Neural crest cell (in vitro differentiated cells): ENCODE measurements at places on chromosomes 4 and X.

DNA sequence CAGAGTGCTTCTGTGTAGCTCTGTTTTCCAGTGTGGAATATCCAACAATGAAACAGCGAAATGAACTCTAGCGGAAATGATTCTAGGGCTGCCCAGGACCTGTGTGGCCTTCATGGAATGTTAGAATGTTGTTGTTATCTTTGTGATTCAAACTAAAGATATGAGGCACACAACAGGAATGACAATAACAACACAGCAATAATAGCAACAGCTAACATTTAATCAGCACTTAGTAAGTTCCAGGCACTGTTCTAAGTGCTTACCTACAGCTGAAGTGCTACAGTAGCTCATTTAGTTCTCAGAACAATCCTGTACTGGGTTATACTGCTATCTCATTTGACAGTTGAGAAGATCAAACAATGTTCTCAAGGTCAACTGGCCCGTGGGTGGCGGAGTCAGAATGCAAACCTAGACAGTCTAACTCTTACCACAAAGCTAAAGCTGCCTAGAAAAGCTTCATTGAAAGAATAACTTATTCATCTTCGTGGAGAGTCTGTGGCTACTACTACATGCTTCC, 63.7 kb downstream of the MAML3 start:
- H3K4me3 ChIP-seq, result no peak overlapping the region
- no peak overlapping the region for H3K27ac ChIP-seq
- no peak for DNase-seq
- H3K27me3 ChIP-seq, result no peaks in the 10 kb centered on the region

DNA sequence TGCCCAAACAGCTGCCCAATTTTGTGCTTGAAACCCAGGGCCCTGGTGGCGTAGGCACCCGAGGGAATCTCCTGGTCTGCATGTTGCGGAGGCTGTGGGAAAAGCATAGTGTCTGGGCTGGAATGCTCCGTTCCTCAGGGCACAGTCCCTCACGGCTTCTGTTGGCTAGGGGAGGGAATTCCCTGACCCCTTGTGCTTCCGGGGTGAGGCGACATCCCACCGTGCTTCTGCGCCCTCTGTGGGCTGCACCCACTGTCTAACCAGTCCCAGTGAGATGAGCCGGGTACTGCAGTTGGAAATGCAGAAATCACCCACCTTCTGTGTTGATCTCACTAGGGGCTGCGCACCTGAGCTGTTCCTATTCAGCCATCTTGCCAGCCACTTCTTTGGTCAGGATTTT, 399.4 kb upstream of the FTHL17 start:
- H3K27me3 ChIP-seq, result no peaks in the 10 kb centered on the region
- H3K4me3 ChIP-seq, result no peak overlapping the region
- no peak for DNase-seq
- H3K36me3 ChIP-seq, result no peaks in the 10 kb centered on the region

- DNase-seq, result no peak
- H3K27ac ChIP-seq, result no peak overlapping the region
- no peaks in the 10 kb centered on the region for H3K4me1 ChIP-seq
- no peaks in the 10 kb centered on the region for H3K27me3 ChIP-seq
- H3K4me3 ChIP-seq, result no peak overlapping the region
Measured at GRCh38 chr4:107977966-107978705, 11.6 kb upstream of the HADH start.

- no peak overlapping the region for H3K4me3 ChIP-seq
- H3K27ac ChIP-seq, result no peak overlapping the region
- peaks cover 12% of the 10 kb centered on the region for H3K36me3 ChIP-seq
- no peaks in the 10 kb centered on the region for H3K27me3 ChIP-seq
Measured at GRCh38 chrX:41118156-41118555, 32.9 kb downstream of the USP9X start.

- H3K36me3 ChIP-seq, result no peaks in the 10 kb centered on the region
- H3K4me1 ChIP-seq, result no peaks in the 10 kb centered on the region
- H3K27me3 ChIP-seq, result no peaks in the 10 kb centered on the region
- H3K27ac ChIP-seq, result no peak overlapping the region
- H3K4me3 ChIP-seq, result no peak overlapping the region
Measured at GRCh38 chr4:120616041-120616440, 306.5 kb downstream of the PRDM5 start.

DNA sequence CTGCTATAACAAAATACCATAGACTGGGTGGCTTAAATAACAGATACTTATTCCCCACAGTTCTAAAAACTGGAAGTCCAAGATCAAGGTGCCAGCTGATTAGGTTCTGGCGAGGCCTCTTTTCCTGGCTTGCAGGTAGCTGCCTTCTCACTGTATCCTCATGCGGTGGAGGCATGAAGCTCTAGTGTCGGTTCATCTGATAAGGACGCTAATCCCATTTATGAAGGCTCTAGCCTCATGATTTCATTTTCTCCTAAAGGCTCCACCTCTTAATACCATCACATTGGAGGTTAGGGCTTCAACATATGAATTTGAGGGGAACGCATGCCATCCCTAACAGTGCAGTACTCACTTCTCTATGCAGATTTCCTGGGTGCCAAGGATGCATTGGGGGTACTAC, 57.9 kb upstream of the STIM2 start:
- H3K4me1 ChIP-seq, result peaks cover 8% of the 10 kb centered on the region
- DNase-seq, result no peak
- no peak overlapping the region for H3K4me3 ChIP-seq
- H3K36me3 ChIP-seq, result no peaks in the 10 kb centered on the region
- H3K27ac ChIP-seq, result peak overlapping the region; percentile 91
- no peaks in the 10 kb centered on the region for H3K27me3 ChIP-seq

- H3K4me3 ChIP-seq, result no peak overlapping the region
- H3K4me1 ChIP-seq, result peaks cover 6% of the 10 kb centered on the region
- H3K36me3 ChIP-seq, result no peaks in the 10 kb centered on the region
- DNase-seq, result no peak
Measured at GRCh38 chr4:54588404-54588803, 69.4 kb upstream of the KIT start.

GRCh38 chr4:80459918-80460473, 124.5 kb downstream of the CFAP299 start:
- peaks cover under 1% of the 10 kb centered on the region for H3K4me1 ChIP-seq
- no peaks in the 10 kb centered on the region for H3K27me3 ChIP-seq
- no peak overlapping the region for H3K4me3 ChIP-seq
- H3K27ac ChIP-seq, result no peak overlapping the region

- DNase-seq, result no peak
- no peak overlapping the region for H3K4me3 ChIP-seq
- no peak overlapping the region for H3K27ac ChIP-seq
- no peaks in the 10 kb centered on the region for H3K27me3 ChIP-seq
- no peaks in the 10 kb centered on the region for H3K36me3 ChIP-seq
Measured at GRCh38 chr4:139596684-139597279, 40.8 kb upstream of the SETD7 start.

DNA sequence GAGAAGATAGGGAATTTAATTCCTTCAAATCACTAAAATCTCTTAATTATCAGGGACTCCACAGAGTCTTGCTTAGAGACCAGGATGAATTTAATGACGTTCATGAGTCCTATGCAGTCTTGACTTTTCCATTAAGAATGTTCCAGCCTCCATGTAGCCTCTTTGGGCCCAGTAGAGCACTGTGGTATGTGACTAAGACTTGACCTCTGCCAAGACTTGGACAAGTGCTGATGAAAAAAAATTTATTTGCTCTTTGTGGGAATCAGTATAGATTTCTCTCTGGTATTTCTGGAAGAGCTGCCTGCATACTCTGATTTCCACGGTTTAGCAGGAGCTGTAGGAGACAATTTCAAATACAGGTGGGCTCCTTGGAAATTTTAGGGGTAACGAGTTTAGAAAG, 40.6 kb downstream of the CHRDL1 start:
- peaks cover 20% of the 10 kb centered on the region for H3K36me3 ChIP-seq
- H3K27me3 ChIP-seq, result no peaks in the 10 kb centered on the region
- no peak overlapping the region for H3K27ac ChIP-seq
- DNase-seq, result no peak
- no peaks in the 10 kb centered on the region for H3K4me1 ChIP-seq
- no peak overlapping the region for H3K4me3 ChIP-seq

GRCh38 chrX:132227383-132228112, 8.3 kb upstream of the RAP2C start:
- no peaks in the 10 kb centered on the region for H3K27me3 ChIP-seq
- peaks cover 9% of the 10 kb centered on the region for H3K4me1 ChIP-seq
- peaks cover 2% of the 10 kb centered on the region for H3K36me3 ChIP-seq

DNA sequence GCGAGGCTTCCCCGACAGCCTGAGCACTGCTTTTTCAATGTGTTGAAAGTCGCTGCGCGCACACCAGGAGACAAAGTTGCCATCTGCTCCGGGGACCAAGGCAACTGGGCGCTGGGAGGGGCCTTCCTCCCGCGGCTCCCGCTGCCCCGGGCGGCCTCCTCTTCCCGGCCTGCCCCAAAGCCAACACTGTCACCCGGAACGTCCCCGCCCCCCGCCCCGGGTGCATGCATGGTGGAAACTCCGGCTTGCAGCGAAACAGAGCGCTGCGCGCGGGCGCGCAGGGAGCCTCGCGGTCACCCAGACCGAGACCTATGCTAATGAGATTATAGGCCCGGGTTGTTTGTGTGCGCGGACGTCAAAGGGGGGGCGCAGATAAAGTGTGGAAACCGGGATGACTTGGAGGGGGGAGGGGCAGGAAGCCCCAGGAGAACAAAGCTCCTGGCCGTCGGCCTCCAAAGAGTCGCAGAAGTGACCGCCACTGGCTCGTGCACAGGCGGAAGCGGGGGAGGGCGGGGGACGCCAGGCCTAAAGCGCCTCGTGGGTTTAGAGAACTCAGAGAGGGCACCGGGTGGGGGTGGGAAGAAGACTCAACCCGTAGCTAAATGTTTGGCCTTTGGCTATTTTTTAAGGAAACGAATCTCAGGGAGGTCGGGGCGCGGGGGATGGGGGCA, 88.8 kb downstream of the BCOR start:
- peak overlapping the region; percentile 86 for H3K4me3 ChIP-seq
- DNase-seq, result no peak
- no peaks in the 10 kb centered on the region for H3K36me3 ChIP-seq

DNA sequence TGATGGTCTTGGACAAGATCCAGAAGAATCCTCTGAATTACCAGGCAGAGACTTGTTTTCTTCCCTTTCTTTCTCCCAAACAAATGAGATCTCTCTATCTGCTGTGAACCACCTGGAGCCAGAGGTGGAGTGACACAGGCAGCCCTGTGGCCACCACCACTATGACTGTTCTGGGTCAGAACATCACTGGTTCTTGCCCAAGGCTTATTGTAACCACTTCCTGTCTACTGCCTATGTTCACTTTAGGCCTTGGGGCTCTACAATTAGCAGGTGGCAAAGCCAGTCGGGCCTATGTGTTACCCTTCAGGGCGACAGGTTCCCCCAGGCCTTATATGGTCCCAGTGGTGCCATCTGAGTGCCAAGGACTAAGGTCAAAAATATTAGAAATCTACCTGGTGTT, 161.2 kb downstream of the GLUD2 start:
- no peak for DNase-seq
- no peaks in the 10 kb centered on the region for H3K27me3 ChIP-seq
- H3K27ac ChIP-seq, result no peak overlapping the region
- H3K4me1 ChIP-seq, result no peaks in the 10 kb centered on the region

DNA sequence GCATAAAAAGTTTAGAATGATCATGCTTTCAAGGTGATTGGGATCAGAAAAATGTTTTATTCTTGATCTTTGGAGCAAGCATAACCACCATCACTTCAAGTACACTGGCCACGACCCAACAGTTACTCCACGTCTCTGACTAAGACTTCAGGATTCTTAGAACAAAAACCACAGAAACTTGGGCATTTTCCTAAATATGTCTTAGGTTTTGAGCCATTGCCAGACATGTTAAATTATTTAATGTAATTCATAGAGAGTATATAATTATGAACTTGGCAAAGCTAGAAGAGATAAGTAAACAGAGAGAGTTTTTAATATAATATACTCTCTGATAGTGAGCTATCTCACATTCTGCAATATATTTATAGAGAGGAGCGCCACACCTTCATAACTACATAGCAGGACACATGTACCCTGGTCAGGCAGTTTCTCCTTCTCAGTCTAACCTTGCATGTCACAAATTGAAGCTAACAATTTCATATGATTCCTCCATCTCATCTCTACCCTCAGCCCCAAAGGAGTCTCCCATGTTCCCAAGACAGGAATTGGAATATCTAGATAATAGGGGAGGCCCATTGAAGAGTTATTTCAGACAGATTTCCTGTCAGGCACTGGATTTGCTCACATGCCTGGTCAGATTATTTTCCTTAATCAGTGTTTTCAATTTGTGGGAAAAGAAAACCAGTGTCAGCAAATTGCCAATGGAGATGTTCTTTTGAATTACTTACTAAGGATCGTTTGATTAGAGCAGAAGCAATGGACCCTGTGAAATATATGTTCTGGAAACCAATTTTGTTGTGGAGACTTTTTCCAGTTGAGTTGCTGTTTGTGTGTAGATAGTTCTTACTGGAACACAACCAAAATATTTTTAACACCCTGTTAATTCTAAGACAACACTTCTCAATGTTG, 61.7 kb upstream of the GUCY1A1 start:
- no peak overlapping the region for H3K4me3 ChIP-seq
- H3K4me1 ChIP-seq, result peaks cover 10% of the 10 kb centered on the region
- H3K36me3 ChIP-seq, result no peaks in the 10 kb centered on the region
- H3K27ac ChIP-seq, result no peak overlapping the region

- H3K4me3 ChIP-seq, result no peak overlapping the region
- no peaks in the 10 kb centered on the region for H3K4me1 ChIP-seq
- no peaks in the 10 kb centered on the region for H3K27me3 ChIP-seq
- H3K27ac ChIP-seq, result no peak overlapping the region
Measured at GRCh38 chr4:152257601-152258066, 278.3 kb downstream of the FBXW7 start.

- peaks cover 8% of the 10 kb centered on the region for H3K4me1 ChIP-seq
- H3K36me3 ChIP-seq, result no peaks in the 10 kb centered on the region
- H3K4me3 ChIP-seq, result no peak overlapping the region
- H3K27me3 ChIP-seq, result no peaks in the 10 kb centered on the region
- H3K27ac ChIP-seq, result peak overlapping the region; percentile 71
- no peak for DNase-seq
Measured at GRCh38 chr4:53321151-53321983, 44.5 kb downstream of the SCFD2 start.

GRCh38 chrX:136863826-136864225, 16.7 kb downstream of the RBMX start:
- peaks cover 15% of the 10 kb centered on the region for H3K4me1 ChIP-seq
- H3K36me3 ChIP-seq, result peaks cover 33% of the 10 kb centered on the region
- no peak for DNase-seq
- no peaks in the 10 kb centered on the region for H3K27me3 ChIP-seq

DNA sequence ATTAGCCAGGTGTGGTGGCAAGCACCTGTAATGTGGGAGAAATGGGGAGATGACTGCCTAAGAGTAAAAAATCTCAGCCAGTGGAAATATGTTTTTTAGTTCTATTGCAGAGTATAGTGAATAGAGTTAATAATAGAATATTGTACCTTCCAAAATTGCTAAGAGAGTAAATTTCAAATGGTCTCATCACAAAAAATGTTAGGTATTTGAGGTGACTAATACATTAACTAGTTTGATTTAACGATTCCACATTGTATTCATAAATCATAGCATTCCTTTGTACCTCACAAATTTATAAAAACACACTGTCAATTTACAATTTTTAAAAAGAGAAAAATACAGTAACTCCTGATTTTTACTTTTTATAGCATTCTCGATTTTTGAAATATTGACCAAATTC, 681.5 kb upstream of the EPHA5 start:
- H3K4me1 ChIP-seq, result no peaks in the 10 kb centered on the region
- no peak overlapping the region for H3K27ac ChIP-seq
- no peak for DNase-seq
- H3K4me3 ChIP-seq, result no peak overlapping the region
- H3K27me3 ChIP-seq, result no peaks in the 10 kb centered on the region
- H3K36me3 ChIP-seq, result no peaks in the 10 kb centered on the region

- no peak for DNase-seq
- H3K4me1 ChIP-seq, result peaks cover 5% of the 10 kb centered on the region
- no peak overlapping the region for H3K4me3 ChIP-seq
- peaks cover 3% of the 10 kb centered on the region for H3K27me3 ChIP-seq
- no peak overlapping the region for H3K27ac ChIP-seq
- no peaks in the 10 kb centered on the region for H3K36me3 ChIP-seq
Measured at GRCh38 chrX:154738011-154738738, 12.7 kb downstream of the GAB3 start.
